ENCODE measurements at places on chromosomes 2 and 18.

DNA sequence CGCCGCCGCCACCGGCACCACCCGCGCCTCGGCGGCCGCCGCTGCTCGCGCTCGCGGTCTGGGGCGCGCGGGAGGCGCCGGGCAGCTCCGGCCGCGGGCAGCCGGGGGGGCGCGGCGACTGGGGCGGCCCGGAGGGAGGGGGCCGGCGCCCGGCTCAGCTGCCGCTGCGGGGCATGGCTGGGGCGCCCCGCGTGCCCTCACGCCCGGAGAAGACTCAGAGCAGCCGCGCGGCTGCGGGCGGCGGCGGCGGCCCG is 295 bp downstream of the GAREM1 start:
- no peak for DNase-seq

GRCh38 chr18:731185-731584 is 18.8 kb upstream of the ENOSF1 start:
- DNase-seq: no peak

DNA sequence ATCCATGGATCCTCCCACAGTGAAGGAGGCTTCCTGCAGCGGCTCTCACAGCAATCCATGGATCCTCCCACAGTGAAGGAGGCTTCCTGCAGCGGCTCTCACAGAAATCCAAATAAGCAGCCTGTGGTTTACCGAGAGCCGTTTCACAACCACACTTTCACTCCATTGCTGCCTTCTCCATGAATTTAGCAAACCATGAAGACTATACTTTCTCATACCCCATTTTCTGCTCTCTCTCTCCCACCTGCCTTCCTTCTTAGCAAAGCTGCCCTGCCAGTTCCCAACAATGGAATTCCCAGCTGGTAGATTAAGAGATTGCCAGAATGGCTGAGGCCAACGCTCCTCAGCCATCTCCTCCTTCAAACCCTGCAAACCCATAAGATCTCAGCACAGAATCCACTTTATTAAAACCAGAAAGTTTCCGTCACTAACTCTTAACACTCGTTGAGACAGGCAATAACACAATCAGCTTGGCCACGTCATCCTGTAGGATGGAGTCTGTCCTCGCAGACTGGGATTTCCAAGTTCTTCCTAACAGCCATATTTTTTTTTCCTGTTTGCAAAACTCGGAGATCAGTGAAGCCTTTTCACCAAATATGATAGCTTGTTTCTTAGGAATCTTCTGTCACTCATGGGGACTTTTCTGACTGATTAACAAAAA is 162.2 kb downstream of the PXDN start:
- DNase-seq: no peak

DNA sequence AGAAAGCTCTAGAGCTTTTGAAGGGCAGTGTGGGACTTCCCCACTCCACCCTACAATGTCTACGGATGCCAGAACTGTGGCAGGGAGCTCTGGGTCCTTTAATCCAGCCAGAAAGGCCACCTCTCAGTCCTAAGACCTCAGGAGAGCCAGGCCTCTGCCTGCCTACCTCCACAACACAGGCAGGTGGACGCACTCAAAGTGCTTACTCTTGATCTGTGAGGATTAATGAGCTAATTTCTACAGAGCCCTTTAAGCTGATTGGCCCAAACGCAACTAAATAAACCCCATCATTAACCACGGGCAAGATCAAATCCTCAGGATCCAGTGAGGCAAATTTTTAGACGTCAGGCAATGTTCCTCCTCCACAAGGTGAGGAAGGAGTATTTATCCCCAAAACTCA is 8.1 kb downstream of the STK39 start:
- no peak for DNase-seq

GRCh38 chr18:7824970-7825369 is 257.9 kb downstream of the PTPRM start:
- DNase-seq: no peak

DNA sequence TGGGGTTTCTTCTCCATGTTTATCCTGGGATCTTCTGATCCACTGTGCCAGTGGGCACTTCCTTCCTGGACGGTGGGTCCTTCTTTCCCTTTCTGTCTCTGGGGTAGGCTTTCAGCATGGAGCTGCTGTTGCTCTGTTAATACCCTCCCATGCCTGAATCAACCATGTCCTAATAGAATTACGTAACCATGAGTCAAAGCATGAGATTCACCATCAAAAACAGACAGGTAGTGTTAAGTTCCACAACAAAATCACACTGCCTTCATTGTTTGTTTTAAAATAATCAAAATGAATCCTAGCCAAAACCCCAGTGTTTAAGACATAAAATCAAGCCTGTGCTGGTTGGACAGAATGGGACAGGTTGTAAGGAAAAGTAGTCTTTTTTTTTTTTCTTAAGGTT is 37.5 kb downstream of the GNAL start:
- no peak for DNase-seq

- no peak for DNase-seq
Observed at GRCh38 chr2:173884025-173884802, 81.0 kb downstream of the SP3 start.

DNA sequence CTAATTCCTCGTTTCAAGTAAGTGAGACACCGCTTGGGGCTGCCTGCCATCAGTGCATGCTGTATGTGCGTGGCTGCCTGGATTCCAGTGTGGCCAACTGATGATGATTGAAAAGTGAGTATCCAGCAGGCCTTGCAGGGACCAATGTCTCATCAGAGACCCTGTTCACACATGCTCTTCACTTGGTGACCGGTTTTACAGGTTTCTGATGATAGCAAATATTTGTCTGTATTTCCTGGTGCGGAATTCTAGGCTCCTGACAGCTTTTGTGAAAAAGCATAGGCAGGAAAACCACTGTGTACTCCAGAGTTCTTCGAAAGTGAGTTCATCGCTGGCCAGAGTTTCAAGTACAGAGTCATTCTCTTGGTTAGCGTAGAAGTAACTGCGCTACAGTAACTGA is 13.8 kb upstream of the YWHAQ start:
- DNase-seq: no peak

DNA sequence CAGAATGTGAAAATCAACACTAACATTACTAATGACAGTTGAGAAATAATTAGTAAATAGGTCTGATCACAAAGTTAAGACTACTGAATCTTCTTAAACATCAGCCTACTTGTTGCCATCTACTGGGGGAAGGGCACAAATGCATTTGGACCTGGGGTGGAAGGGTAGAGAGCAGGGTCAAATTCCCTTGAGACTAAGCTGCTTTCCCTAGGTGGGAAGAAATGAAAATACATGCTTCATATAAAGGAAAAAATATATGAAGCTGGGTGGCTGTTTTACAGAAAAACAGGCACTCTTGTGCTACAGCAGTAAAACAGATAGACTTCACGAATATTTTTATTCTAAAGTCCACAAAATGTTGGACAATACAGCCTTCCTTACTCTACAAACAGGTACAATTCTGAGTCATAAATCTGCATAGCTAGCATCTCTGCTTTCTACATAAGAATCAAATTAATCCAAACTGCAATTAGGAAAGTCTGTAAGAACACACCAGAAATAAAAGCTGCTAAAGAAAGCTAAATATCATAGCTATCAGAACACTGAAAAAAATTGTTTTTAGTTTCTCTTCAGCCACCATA is 10.9 kb downstream of the TRIP12 start:
- no peak for DNase-seq

- no peak for DNase-seq
Observed at GRCh38 chr2:124704071-124704925, 679.2 kb downstream of the CNTNAP5 start.

DNA sequence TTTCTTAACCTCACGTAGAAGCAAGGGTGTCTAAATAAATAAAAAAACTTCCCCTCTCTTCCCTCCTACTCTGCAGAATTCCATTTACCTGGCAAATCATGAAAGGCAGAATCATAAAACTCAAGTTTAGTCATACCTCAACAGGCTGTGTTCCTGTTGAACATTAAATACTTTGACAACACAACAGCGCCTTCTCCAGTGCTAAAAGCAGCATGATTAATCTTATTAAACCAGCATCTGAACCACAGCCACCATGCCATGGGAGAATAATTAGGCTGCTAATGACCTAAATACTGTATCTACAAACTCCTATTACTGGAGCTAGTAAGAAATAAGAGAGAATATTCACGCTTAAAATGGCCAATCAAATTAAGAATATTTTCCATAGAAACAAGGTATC is 68.1 kb downstream of the CDH2 start:
- no peak for DNase-seq

DNA sequence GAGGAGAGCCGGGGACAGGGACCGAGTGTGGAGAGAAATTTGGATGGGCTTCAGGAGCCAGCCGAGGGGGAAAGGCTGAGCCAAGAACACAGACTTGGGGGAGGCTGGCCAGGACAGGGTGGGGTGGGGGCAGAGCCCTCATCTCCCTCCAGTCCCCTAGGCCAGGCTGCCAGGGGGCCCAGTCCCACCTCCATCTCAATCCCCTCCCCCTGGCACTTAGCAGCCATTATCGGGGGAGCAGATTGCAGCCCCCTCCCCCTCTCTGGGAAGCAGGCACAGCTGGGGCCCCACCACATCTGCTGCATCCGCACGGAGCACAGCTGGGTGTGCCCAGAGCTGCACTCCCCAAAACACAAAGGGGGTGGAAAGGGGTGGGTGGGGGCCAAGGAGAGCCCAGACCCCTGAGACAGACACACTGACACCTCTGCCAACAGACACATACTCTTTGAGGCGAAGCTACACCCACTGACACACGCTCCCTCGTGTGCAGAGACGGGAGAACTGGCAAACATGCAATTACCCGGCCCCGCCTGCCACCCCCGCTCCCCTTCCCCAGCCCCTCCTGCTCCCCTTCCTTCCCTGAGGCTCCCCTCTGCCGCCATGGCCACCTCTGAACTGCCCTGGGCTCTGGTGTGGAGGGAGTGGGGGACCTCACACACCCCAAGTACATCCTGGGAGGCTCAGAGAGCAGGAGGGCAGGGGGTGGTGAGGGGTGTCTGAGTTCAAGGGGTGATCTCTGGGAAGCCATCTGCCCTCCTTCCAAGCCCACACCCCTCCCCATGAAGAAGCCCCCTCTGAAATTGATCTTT is 5.1 kb upstream of the ASIC4 start:
- DNase-seq: no peak

DNA sequence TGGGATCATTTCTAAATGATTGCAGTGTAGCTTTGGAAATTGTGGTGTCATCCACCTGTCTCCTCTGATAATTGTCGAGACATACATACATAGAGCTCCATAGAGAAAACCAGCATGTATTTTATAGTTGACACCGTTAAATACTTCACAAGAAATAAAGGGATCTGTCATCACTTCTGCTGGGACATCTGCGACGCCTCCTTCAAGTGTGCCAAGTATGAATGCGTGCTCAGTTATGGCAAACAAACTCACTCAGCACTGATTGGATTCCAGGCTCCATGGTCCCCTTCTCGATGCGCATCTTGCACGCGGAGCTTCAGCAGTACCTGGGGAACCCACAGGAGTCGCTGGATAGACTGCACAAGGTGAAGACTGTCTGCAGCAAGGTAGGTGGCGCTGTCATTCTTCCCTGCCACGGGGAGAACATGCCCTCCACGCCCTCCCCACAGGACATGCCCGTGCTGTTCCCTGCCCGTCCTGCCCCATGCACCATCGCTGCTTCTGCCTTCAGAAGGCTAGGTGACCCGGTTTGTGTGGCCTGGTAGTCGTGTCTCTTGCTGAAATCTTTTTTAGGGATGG is 64.1 kb downstream of the TRAPPC12 start:
- no peak for DNase-seq

GRCh38 chr2:48445091-48445725 is 84.7 kb upstream of the STON1 start:
- no peak for DNase-seq

- DNase-seq: no peak
Observed at GRCh38 chr2:197031803-197032202, 105.3 kb upstream of the PGAP1 start.

GRCh38 chr2:145086910-145087309 is 567.0 kb upstream of the ZEB2 start:
- DNase-seq: no peak

GRCh38 chr2:121132054-121132761 is 152.8 kb downstream of the TFCP2L1 start:
- DNase-seq: no peak

GRCh38 chr2:234446404-234447076 is 50.3 kb downstream of the ARL4C start:
- no peak for DNase-seq

DNA sequence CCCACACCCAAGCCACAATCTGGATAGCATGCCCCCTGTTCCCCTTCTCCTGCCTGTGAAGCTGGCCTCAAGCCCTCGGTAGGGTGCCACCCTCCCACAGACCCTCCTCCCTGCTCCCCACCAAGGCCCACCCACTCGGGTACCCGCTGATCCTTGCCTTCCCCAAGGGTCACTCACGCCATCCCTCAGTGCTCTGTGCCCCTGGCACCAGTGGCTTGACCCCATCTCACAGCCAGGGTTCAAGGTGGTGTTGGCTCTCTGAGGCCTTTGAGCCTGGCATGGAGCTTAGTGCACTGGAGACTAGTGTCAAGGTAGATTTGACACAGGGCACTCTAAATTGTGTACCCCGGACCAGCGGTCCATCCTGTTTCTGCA is 11.9 kb downstream of the ADRA2B start:
- DNase-seq: no peak

DNA sequence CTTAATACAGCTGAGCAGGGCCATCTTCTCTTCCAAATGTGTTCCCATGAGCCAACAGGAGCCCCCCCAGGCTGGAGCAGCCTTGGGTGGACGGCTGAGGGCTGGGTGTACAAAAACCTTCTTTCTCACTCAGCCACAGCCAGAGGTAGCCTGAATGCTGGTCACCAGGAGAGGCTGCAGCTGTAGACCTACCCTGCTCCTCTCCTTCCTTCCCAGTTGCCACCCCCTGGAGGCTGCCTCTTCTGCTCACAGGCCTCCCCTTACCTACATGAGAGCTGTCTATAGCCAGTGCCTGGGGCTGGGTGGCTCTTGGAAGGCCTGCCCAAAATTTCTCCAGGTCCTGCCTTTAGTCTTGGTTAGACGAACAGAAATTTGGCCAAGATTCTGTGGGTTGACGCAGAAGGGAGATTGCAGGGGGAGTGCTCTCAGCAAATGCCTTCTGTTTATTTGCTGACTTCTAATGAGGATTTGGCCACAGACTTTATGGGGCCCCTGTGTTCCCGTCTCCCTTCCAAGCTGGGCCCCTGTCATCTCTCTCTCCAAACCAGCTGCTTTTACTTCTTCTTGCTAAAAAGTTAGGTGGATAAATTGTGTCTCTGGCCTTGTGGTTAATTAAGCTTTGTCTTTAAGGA is 18.3 kb downstream of the CELF4 start:
- DNase-seq: no peak

DNA sequence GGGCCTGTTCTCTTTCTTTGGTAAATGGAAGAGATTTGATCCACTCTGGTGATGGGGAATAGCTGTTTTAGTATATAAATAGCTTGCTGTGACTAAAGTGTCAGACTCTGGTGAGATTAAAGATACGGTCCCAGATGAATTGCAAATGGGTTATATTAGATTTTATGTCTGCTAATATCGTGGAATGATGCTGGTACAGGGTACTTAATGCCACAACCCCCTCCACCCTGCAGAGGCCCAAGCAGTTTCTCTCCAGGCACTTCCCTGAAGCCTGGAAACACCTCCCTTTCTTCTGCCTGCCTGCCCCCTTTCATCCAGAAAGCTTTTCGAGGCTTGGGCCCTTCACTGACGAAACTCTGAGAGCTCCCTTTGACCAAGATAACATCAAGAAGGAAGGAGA is 21.4 kb upstream of the RFX8 start:
- DNase-seq: no peak

- no peak for DNase-seq
Observed at GRCh38 chr18:29523371-29523770, 1346.4 kb upstream of the CDH2 start.

Measured in neural crest cell (in vitro differentiated cells).